ENCODE measurements at places on chromosomes 1 and 21. TPM values are rescaled to one million over a fixed set of nuclear protein-coding genes. Genes with fewer than 3 reads are reported as not detected.

CLEC20A gene
- total RNA-seq, result 0.28 TPM

- DNase-seq, result no peak
These were observed 76.9 kb upstream of the KAZN start for GRCh38 chr1:14521622-14522021.

DNA sequence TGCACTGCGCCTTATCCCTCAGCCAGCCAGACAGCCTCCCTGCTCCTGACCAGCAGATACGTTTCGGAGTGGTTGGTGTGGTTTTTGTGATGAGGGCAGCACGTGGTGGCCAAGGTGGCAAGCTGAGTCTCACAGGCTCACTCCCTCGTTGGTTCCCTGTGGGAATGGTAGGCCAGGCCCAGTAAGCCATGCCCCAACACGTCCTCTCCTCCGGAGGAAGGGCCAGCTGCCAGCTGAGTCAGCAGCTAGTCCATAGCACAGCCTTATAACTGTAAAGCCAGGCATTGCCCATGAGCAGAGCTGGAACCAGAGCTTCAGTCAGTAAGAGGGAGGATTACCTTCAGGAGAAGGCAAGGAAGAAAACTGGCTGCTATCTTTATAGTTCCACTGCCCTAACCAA lies 29.5 kb downstream of the SZRD1 start:
- no peak for DNase-seq

DNA sequence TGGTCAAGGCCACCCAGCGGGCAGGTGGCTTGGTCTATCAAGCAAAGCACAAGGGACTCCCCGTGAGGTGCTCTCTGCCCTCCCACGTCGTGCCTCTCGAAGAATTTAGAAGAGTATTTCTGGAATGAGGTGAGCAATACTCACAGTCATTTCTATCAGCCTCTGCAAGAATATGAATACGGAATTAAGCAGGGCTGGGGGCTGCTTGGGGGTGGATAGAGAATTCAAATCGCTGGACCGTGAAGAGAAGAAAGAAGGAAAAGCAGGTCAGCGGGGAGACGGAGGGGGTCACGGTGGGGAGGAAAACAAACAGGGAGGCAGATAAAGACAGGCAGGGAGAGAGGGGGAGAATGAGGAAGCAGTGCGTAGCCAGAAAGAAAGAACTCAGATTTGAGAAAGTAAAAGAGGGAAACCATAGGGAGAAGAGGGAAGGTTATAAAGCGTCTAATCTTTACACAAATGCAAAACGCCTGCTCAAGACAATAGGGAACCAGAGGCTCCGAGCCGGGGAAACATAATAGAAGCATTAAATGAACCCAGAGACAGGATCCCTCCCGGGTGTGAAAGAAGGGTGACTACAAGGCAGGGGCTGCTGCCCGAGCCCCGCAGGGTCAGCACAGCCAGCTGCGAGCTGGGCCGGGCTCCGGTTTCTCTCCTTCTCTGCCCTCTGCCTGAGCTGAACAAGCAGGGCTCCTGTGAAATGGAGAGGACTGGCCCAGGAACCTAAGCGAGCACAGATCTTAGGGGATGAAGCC lies 2.1 kb upstream of the EDN2 start:
- DNase-seq, result no peak

NEK2 gene
- 31.1 TPM for total RNA-seq

CELA2B gene
- total RNA-seq, result 0.28 TPM

RHCE gene
- total RNA-seq, result 1.0 TPM

DNA sequence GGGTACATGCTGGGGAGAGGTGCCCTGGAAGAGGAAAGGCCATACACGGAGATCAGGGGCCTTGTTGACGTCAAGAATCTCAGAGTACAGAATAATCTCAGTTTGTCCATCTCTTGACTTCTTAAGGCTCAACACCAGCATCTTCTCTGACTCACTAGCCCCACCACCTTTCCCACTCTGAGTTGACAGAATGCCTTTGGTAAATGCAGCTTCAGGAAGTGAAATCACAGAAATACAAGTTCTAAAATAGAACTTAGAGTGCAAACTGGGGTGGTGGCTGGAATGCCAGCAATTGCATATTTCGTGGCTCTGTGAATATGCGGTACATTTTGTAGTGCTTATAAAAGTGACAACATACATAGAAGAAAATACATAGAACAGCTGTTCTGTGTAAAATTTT lies 1.6 kb downstream of the COG2 start:
- no peak for DNase-seq

GRCh38 chr1:185419718-185420117 lies 102.7 kb upstream of the IVNS1ABP start:
- DNase-seq, result no peak

- DNase-seq, result no peak
These were observed 12.1 kb downstream of the DNAJC16 start for GRCh38 chr1:15538771-15539170.

DNA sequence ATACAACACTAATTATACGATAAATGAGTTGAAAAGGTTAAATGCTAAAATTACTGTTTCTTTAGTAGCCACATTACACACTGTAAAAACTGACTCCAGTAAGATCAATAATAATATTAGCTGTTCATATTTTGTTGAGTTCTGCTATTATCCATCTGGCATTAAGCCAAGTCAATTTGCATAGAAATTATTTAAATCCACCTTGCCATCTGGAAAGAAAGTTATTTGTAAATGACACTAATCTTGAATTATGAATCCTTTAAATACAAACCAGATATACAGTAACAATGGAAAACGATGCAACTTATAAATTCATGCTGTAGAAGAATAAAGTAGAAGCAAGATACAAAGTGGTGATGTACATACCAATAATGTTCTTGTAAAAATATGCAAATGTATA lies 81.4 kb upstream of the BCL10 start:
- DNase-seq, result no peak

GRCh38 chr1:113928187-113928930 lies 765 bp upstream of the HIPK1 start:
- DNase-seq, result no peak

HTR6 gene
- total RNA-seq, result not detected

DNA sequence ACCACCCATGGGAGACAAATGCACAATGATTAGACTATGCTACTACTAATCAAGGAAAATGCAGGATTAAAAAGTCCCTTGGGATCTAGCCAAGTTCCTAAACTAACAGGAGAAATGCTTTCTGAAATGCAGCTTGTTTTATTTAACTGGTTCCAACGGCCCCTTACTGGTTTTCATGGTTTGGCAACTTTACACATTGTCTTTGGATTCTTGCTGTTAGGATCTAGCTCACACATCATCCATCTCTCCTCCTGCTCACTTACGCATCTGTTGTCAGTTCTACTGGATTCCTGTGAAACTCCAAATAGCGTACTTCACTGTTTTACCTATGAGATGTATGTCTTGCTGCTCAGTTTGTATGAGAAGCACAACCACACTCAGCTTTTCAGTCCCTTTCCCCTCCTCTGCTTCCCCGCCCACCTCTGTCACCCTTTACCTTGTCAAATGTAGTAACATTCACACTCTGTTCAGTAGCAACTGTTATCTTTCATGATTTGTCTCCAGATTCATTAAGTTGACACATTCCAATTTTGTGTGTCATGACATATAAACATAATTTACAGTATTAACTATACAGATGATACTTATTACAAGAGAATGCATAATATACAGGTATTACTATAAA lies 130.1 kb downstream of the SIM2 start:
- DNase-seq, result no peak

DNA sequence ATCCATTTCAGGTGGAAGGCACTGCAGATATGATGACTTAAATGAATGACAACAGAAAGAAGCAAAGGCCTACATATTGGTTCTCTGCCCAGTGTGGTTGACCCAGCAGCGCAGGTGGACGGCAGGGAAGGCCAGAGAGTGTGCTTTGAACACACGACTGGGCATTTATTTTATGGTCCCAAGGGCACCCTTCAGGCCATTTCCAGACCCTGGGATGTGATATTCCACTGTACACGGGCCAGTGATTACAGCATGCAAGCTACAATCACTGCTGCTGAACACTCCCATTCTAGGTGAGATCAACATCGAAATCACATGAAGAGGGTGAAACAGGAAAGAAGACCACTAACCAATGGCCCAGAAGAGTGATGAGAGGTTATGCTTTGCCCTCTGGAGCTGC lies 33.8 kb downstream of the PCNX2 start:
- no peak for DNase-seq

OR2L3 gene
- total RNA-seq, result not detected

DNA sequence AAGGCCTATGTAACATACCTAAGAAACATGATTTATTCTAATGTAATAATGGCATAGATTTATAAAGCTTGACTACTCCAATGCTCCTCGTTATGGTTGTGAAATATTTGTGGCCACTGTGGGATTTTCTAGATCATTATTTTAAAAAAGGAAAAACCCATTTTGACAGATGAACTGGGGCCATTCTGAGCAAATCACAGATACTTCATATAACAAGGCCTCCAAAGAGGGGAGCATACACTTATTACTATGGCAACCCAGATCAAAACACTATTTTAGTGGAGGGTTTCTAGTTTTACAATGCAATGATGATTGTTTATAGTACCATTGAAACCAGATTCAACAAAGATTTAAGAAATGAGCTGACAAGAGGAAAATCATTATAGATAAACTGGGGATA lies 346.6 kb downstream of the ZNF326 start:
- DNase-seq, result no peak

DNA sequence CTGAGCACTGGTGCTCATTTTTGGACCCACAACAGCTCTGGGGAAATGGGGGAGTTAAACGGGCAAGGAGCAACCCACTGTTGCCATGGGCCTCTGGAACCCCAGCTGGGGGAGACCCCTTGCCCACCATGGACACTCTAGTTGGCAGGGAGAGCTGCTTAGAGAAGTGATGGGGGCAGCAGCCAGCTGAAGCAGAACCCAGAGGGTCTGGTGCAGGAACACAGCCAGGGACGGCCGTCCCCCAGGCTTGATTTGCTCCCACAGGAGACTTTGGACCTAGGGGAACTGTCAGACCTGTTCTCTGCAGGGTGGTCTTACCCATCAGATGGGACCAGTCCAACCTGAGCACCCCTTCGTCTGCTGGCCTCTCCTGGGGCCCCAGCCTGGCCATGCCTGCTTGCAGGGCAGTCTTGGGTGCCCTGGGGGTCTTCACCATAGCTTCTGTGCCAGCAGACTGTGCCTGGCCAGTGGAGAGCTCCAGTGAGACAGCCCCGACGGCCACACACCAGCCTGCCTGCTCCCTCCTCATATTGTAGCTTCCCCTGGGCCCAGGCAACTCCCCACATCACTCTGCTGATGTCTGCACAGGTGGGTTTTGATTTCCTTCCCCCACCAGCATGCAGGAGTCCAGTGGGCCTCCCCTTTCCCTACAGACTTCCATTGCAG lies 11.3 kb downstream of the SPATC1L start:
- no peak for DNase-seq

HMGCL gene
- 34.2 TPM for total RNA-seq

DNA sequence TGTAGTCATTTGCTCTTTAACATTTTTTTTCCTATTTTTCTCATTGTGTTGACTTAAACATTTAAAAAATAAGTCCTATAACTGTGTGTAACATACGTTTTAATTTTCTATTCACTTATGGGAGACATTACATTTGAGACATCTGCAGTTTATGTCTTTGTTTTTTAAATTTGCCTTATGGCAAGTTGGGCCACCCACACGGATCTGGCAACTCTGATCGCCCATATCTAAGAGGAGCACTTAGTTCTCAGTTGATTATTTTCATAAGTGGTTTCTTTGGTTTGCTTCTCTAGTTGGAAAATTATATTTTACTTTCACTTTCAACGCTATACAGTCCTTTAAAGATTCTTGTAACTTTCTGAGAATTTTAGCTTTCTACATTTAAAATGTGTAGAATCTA lies 13.8 kb upstream of the ZNF124 start:
- no peak for DNase-seq

GRCh38 chr1:154792899-154793298 lies 77.2 kb downstream of the KCNN3 start:
- DNase-seq, result no peak

- DNase-seq, result no peak
These were observed 6.8 kb downstream of the RPE65 start for GRCh38 chr1:68442822-68443556.

DNA sequence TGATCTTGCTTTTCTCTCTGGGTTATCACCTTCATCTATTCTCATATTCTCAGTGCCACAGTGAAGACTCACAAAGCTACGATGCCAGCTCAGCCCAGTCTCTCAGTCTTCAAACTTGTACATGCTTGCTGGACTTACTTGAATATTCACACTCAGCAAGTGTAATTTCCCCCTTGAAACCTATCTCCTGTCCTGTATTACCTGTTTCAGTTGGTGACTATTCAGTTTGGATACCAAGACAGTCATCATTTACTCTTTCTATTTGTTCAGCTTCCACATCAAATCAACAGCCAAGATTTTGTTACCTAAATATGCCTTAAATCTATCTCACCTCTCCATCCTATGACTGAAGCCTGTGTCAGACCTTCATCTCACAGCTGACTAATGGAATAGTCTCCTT lies 209.7 kb downstream of the LRRC7 start:
- DNase-seq, result no peak

LORICRIN gene
- total RNA-seq, result 0.33 TPM

OPRD1 gene
- 0.05 TPM for total RNA-seq

- no peak for DNase-seq
These were observed 32.1 kb upstream of the MX1 start for GRCh38 chr21:41393876-41394465.

- DNase-seq, result no peak
These were observed 2.8 kb upstream of the ELOVL1 start for GRCh38 chr1:43370564-43370963.

- no peak for DNase-seq
These were observed 451.0 kb downstream of the TTLL7 start for GRCh38 chr1:83547901-83548300.

DNA sequence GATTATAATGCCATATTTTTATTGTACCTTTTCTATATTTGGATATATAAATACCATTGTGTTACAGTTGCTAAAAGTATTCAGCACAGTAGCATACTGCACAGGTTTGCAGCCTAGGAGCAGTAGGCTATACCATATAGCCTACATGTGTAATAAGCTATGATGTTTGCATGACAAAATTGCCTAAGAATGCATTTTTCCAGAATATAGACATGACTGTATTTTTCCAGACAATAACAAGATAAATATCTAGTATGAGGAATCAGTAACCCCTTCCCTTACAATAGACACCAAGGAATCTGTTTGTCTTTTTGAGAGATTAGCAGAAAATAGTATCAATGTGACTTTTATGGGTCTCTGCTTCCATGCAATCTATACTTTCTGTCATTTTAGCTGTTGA lies 228.6 kb downstream of the GRIK1 start:
- DNase-seq, result no peak

GRCh38 chr1:174761335-174761734 lies 238.4 kb upstream of the CACYBP start:
- DNase-seq, result no peak

PTGFR gene
- total RNA-seq, result 0.14 TPM

- DNase-seq, result no peak
These were observed 98.5 kb downstream of the AKT3 start for GRCh38 chr1:243751506-243751905.

GRCh38 chr21:14945176-14945575 lies 119.6 kb downstream of the NRIP1 start:
- DNase-seq, result no peak
